Stimulated activated CD4-positive, alpha-beta T cell treated with anti-CD3 and anti-CD28 coated beads, Interleukin-12 subunit alpha, Interleukin-12 subunit beta, amount 100 ng/mL, for 24 hours (primary cell): ENCODE measurements at places on chromosomes 13 and 19.

DNA sequence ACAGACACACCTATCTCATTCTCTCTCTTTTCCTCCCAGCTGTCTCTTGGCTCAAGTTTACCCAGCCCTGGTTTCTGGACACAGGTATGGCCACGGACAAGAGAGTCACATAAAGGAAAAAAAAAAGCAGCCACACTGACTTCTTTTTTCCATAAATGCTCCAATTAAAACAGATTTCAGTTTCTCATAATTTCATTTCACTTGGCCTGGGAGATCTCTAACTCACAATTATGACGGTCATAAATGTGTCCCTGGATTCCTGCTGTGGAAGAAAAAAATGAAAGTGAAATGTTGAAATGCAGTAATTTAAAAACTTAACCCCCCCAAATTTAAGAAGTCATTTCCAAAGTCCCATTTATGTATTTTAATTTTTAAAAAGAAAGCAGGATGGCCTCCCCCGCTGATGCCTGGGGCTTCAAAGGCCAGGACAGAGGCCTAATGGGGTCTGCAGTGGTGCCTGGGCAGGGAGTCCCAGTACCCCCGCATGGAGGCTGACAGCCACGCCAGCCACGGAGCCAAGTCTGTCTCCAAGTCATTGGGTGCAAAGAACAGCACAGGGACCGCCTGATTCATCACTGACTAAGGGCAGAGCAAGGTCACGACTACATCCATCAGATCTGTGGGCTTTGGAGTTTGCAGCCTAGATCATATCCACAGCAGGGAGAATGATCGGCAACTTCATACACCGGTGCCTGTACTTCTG, 79.7 kb downstream of the TSHZ3 start:
- no peak for DNase-seq

DNA sequence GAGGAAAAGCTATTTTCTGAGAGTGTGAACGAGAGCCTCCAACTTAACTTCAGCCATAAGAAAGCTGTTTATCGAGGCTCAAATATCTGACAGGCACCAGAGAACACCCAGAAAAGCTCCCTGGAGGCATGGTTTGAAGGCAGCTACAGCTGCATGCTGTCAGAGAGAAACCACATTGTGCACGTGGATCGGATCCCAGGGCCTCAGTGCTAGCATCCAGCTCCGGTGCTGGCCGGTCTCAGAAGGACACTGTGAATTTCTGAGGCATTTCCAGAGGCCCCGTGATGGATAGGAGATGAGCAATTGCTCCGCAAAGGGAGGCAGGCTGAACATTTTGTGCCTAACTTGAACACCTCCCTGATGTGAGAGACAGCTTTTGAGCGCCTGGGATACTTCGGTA, 315.7 kb downstream of the FGF9 start:
- no peak for DNase-seq

DNA sequence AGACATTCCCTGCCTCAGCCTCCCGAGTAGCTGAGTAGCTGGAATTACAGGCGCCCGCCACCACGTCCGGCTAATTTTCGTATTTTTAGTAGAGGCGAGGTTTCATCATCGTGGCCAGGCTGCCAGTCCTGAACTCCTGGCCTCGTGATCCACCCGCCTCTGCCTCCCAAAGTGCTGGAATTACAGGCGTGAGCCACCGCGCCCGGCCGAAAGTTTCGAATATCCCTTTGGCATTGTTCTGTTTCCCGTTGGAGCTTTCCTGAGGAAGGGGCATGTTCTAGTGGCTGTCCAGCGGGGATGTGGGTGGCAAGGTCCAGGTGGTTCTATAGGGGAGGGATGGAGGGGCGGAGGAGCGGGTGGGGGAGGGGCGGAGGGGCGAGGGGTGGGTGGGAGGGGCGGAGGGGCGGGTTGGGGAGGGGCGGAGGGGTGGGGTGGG, 2.1 kb upstream of the BSG start:
- DNase-seq, result no peak

- no peak for DNase-seq
Observed at GRCh38 chr13:105702441-105702840, 833.0 kb downstream of the EFNB2 start.

DNA sequence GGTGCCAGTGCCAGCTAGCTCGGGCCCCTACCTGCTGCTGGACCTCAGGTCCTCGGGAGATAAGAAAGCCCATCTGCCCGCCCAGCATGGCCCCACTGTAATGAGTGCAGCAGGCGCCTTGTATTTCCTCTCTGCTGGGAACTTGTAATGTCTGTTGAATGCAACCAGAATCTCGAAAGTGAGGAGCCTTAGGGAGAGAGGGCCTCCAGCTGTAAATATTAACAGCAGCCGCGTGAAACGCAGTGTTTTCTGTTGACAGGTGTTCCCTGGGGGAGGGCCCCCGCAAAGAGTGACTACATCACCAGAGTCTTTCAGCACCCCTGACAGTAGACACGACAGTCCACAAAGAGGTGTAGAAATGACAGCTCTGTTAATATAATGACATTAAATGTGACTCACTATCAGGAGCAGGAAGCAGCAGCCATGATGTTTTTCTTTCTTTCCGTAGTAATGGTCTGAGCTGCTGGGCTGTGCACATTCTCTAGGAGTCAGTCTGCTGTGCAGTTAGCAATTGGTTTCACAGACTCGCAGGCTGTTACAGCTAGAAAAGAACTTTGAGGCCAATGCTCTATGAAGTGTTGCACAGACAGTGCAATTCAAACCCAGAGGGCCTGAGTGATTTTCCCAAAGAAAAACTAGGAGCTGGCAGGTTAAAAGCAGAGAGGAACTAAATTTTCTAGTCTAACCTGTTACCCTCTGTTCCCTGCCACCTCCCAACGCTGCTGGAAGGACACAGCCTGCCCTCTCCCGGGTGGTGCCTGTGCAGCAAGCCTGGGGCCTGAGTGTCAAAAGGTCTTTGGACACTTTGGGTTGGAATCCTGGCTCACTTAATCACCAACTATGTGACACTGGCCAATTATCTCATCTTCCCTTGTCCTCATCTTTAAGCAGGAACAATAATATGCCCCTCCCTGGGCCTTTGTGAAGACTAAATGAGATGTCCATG, 58.6 kb upstream of the WASF3 start:
- DNase-seq, result no peak

GRCh38 chr13:28282451-28282850, 144.1 kb downstream of the PAN3 start:
- DNase-seq, result no peak

DNA sequence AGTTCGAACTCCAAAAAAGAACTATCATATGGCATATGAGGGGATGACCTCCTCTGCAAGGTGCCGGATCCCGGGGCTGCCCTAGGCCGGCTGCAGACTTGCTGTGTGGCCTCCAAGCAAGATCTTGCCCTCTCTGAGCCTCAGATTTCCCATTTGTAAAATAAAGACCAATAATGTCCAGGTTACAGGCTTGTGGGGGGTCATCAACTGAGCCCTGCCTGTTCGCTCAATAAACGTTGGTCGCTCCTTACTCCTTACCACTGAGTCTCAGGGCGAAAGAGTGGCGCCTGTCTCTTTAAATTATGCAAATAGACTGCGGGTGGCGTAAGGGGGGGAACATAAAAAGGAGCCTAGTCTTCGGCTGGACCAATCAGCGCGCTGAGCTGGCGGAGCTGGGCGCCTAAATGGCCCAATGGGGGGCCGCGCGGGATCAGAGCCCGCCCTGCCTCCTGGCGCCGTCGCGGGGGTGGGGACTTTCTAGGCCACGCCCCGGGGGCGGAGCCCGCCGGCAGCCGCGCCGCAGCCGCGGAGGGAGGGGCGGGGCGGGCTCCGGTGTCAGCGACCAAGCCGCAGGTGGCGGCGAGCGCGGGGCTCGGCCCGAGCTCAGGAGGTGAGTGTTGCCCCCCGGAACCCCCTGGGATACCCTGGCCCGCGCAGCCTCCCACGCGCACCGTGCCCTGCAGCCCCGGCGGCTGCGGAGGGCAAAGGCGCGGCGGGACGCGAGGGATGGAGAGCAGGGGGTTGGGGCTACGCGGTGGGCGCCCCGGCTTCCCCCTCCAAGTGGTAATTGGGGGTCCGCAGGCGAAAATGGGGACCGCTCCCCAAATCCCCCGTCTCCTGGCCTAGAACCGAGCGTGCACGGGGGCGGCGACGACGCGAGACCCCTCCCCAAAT, 3.8 kb upstream of the FCHO1 start:
- DNase-seq, result peak; percentile 89

DNA sequence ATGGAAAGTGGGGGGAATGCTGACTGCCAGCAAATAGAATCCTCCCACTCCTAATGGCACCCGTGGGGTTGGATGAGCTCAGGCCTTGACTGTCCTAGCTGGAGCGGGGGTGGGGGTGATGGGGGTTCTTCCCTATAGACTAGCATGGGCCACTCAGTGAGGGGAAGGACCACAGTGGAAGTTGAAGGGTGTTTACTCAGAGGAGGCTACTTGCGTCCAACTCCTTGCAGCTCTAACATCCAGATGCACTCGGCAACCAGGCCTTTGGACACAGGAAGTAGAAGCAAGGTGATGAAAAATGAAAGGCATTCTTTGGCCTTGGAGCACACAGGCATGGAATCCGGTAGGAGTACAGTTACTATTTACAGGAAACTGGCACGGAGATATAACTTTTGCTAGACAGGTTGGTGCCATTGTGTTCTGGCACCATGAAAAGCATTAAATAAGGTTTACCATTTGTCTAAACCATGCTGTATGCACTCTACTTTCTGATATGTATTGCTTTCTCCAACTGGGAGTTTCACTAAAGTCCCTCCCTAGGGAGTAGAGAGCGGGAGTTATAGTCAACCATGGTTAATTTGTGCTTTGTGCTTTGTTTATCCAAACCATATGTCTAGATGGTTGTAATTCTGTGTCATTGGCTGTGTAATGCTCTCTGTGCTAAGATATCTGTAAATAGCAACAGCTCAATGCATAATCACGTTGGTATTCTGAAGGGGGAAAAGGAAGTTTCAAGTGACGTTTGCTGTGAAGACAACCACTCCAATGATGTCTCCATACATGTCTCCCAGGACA, 125.3 kb downstream of the TSHZ3 start:
- no peak for DNase-seq

GRCh38 chr19:19909654-19910053, 8.9 kb downstream of the ZNF93 start:
- no peak for DNase-seq

GRCh38 chr19:53792721-53793433, 31.2 kb downstream of the NLRP12 start:
- peak; percentile 66 for DNase-seq

- peak; percentile 67 for DNase-seq
Observed at GRCh38 chr13:114049026-114049425, 75.2 kb upstream of the C13orf46 start.

GRCh38 chr13:30312904-30313303, 5.6 kb upstream of the KATNAL1 start:
- no peak for DNase-seq

GRCh38 chr13:48429036-48429435, 16.1 kb upstream of the LPAR6 start:
- no peak for DNase-seq

DNA sequence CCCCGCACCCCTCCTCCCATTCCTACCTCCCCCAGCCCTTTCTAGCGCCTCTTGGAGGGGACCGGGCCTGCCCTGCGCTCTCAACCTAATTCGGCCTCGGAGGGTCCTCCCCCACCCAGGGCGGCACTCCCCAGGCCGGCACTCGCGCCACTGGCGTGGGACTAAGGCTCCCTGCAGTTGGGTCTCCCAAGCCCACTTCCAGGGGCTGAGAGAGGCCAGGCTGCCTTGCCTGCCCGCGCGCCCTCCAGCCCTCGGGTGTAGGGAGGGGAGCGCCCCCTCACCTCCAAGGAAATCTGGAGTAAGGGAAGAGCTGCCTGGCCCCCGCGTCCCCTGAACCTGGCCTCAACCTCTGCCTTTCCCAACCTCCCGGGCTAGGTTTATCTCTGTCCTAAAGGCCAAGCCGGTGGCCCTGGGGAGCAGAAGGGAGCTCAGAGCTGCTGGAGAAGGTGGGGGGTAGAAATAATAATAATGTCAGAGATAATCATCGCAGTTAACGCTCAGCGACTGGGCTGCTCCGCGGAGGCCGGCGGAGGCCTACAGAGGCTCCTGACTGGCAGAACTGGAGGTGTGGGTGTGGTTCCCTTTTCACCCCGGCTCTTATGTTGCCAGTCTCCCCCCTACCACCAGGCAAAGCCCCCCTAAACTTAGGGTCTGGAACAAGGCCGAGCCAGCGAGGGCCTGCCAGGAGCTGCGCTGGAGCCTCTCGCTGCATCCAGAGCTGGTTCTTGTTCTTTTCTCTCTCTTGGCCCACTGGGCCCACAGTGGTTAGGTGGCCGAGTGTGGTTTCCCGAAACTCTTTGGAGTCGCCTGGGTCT, 9.6 kb downstream of the ZIC2 start:
- DNase-seq, result no peak

GRCh38 chr13:42760951-42761350, 20.4 kb upstream of the FAM216B start:
- no peak for DNase-seq

GRCh38 chr19:17751912-17752273, 616 bp downstream of the FCHO1 start:
- DNase-seq, result no peak

DNA sequence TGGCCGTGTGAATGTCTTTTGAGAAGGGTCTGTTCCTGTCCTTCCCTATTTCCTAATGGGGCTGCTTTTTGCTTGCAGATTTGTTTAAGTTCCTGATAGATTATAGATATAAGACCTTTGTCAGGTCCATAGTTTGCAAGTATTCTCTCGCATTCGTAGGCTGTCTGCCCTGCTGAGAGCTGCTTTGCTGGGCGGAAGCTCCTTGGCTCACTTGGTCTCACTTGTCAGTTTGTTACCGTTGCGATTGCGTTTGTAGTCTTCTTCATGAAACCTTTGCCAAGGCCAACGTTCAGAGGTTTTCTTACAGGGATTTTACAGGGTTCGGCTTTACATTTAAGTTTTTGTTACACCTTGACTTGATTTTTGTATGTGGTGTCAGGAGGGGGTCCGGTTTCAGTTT, 44.0 kb upstream of the TFDP1 start:
- no peak for DNase-seq

DNA sequence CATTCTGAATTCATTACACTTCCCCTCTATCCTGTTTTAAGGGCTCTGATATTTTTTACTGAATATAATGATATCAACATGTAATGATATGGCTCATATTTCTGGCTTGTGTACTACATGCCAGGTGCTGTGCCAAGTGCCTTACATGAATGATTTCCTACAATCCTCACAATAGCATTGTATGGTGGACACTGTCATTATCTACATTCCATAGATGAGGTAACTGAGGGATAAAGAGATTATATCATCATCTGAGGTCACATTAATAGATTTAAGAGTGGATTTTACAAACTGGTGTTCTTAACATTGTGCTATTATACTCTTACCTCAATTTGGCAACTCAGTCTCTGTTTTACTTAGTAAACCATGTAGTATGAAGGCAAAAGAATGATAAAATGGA, 502.0 kb downstream of the LIG4 start:
- DNase-seq, result no peak

- DNase-seq, result no peak
Observed at GRCh38 chr13:20206065-20206697, 13.4 kb upstream of the GJB2 start.
